ENCODE measurements at places on chromosomes 5 and 9.

DNA sequence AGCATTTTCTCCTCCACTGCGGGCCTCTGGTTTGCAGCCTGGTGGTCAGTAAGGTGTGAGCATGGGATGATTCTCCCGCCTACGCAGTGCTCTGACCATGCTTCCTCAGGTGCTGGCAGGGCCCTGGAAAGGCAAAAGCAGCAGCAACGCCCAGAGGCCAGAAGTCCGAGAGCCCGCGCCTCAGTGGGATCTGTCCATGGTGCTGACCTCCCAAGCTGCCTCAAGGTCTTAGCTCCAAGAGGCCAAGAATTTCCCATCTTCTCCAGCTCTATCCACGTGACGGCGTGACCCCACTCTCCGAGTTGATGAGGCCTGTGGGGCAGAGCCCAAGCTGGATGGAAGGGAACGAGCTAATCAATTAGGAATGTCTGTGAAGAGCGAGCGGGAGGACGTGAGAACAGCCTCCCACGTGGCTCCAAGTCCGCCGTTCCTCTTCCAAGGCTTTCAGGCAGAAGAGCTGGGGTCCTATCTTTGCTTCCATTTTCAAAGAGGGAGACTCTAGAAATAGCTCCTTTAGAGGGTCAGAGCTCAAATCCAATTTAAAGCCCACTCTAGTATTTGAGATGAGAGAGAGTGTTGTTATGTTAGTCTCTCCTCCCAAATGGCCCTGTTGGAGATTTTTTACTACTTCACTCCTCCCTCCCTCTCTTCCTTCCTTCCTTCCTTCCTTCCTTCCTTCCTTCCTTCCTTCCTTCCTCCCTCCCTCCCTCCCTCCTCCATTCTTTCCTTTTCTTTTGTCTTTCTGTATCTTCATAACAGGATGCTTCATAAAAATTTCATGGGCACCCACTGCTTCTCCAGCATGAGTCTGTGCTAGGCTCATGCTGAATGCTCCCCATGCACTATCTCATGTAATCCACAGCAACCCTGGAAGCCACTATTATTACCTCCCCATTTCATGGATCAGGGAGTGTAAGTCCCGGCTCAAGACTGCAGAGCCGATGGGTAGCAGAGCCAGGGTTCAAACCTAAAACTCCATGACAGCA lies 69.3 kb downstream of the OLFM1 start:
- peak; percentile 6 for DNase-seq

GRCh38 chr5:64834611-64835010 lies 65.9 kb downstream of the CWC27 start:
- no peak for DNase-seq

- no peak for DNase-seq
Measured at GRCh38 chr9:137253717-137254623, 1.2 kb upstream of the NELFB start.

GRCh38 chr5:111747337-111747736 lies 9.7 kb downstream of the NREP start:
- DNase-seq = no peak

- DNase-seq = no peak
Measured at GRCh38 chr5:1536871-1537602, 13.3 kb upstream of the LPCAT1 start.

GRCh38 chr5:168771678-168772077 lies 192.5 kb upstream of the PANK3 start:
- no peak for DNase-seq

DNA sequence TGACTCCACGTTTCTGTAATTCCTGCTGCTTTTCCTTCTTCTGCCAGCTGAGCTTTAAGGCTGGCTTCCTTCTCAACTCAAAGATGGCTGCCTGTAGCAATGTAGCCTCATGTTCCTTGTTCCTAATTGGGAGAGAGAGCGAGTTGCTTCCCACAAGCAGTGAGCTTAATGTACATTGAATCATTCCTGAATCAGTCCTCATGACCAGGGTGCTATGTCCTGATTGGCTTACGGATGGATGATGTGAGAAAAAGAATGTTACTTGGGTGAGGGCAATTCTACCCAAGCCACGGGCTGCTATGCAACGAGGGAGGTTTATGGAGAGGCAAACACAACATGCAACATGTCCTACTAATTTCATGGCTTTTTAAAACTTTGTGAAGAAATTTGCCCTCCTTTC lies 356.2 kb downstream of the RASEF start:
- DNase-seq = no peak

GRCh38 chr9:118439441-118439840 lies 735.2 kb downstream of the TLR4 start:
- DNase-seq = no peak

DNA sequence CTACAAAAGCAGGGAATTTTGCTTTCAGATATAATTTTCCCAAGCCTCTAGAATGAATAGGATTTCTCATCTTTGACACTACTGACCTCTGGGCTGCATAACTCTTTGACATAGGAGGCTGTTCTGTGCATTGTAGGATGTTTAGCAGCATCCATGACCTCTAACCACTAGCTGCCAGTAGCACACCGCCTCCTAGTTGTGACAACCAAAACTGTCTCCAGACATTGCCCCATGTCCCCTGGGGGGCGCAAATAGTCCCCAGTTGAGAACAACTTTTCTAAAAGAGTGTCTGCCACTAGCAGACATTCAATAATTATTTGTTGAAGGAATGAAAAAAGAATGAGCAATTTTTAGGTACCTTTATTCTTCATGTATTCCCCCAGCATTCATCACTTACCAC lies 51.8 kb downstream of the POU4F3 start:
- DNase-seq = no peak

DNA sequence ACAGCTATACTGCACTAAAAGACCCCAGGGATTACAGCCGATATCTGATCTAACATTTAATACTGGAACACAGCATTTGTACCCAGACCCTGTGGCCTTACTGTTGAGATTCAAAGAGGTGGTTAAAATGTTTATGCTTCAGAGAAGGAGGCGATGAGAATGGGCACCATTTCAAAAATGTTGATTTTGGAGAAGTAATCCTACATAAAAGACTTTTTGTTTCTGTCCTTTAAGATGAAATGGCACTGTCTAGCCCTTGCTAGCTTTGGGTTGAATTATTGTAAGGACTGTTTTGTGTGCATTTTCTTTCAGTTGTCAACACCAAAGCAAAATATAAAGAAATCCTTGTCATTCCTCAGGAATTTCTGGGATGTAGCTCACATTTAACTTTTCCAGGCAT lies 288.5 kb upstream of the ANKH start:
- no peak for DNase-seq

GRCh38 chr5:40503439-40503838 lies 176.3 kb upstream of the PTGER4 start:
- DNase-seq = no peak

DNA sequence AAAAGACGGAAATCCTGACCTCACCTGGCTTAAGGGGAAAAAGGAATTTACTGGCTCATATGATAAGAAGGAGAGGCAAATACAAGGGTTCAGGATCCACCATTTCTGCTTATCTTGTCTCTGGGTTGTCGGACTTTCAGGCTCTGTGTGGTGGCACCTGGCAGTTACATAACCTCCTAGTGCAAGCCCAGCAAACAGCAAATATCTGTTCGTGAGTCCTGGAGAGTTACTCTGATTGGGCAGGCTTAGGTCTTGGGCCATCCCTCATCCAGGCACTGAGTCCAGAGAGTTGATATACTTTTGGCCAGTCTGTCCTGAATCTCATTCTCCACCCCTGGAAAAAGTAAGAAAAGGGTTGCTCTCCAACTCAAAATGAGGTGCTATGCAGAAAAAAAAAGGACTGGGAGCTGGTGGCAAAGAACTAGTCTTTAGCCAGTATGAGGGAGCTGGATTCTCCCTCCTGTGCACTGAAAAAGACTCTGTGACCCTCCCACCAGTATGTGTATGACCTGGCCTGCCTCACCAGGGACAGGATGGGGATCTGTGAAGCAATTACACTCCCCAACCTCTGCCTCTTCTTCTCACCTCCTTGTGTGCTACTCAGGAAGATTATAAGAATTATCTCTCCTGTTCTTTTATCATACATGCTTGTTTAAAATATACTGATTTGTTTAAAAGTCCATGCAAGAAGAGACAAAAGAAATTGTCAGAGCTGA lies 282.9 kb downstream of the ARHGAP26 start:
- DNase-seq = no peak

DNA sequence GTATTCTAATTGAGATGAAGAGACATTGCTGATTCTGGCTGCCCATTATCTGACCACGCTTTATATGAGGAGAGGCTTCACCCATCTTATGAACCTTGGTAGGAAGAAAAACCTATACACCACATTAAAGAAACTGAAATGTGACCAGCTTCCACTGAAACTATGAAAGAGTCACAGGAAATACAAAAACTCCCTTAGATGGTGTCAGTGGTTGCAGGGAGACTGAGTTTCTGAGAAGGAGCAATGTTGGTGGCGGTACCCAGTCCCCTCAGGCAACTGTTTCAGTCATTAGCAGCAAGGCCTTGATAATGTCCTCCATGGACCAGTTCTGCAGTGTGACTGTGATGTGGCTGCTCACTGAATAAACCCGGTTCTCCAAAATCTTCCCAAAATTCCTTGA lies 110.5 kb upstream of the FTMT start:
- DNase-seq = no peak

DNA sequence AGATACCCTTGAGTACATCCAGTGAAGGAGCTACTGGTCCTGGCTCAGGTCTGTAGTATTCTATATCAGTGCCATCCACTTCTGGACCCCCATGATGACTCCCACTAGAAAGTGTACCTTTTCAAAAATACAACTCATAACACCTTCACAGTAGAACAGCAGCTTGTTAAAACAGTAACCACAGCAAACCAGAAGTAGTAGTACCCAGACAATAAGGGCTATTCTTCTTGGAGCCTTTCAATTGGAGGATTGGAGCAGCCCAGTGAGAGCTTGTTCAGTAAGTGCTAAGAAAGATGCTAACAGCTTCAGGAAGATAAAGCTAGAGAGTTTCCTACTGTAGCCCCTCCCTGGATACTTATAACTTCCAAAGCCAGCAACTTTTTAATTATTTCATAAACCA lies 10.1 kb downstream of the ARL14EPL start:
- DNase-seq = no peak

- DNase-seq = no peak
Measured at GRCh38 chr9:135787317-135787716, 85.3 kb downstream of the KCNT1 start.

- no peak for DNase-seq
Measured at GRCh38 chr9:123390337-123391135, 34.5 kb downstream of the CRB2 start.

- DNase-seq = no peak
Measured at GRCh38 chr5:10736808-10737207, 24.2 kb downstream of the DAP start.

DNA sequence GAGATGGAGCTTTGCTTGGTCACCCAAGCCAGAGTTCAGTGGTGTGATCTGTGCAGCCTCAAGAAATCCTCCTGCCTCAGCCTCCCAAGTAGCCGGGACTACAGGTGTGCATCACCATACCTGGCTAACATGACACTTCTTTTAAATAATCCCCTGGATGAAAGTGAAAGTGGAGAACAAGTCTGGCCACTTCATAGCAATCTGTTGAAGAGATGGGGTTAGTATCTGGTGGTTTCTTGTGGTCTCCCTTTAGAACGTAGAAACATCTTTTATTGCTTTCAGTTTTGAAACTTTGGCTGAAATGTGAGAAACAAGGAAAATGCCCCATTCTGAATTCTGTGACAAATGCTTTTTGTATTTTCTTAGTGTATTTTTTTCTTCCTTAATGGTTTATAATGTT lies 452.5 kb upstream of the RIOK2 start:
- DNase-seq = no peak

DNA sequence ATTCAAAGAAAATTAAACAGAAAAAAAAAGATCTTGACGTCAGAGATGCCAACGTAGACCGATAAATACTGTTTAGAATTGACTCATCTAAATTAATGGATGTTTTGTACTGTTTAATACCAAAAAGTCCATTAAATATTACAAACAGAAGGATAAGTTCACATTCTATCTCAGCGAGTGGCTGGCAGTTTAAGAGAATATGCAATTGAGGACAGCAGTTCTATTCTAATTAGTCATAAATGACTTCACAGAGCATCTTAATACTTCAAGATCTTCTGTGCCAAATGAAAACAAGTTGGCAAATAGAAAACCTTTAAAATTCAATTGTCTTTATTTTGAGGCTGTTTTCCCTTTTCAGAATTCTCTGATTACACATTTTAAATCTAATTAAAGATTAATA lies 326.6 kb upstream of the NREP start:
- DNase-seq = no peak

DNA sequence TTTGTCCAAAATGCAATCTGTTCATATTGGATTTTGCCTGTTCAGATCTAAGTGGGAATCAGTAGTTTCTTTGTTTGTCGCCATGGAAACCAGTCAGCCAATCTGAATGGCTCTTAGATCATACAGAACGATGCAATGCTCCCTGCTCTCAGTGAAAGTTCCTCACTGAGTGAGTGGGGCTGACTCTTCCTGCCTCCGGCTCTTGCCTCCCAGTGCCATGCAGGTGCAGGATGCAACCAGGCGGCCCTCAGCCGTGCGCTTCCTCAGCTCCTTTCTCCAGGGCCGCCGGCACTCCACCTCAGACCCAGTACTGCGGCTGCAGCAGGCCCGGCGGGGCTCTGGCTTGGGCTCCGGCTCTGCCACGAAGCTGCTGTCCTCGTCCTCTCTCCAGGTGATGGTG lies at the start of gene PTPDC1:
Gene PTPDC1 (plus strand): TSS at position 151 of the 400 bp plus-strand sequence. CDS start 67 bp downstream, at position 218.
- DNase-seq = no peak

- no peak for DNase-seq
Measured at GRCh38 chr9:110029429-110029955, 178.5 kb downstream of the C9orf152 start.

DNA sequence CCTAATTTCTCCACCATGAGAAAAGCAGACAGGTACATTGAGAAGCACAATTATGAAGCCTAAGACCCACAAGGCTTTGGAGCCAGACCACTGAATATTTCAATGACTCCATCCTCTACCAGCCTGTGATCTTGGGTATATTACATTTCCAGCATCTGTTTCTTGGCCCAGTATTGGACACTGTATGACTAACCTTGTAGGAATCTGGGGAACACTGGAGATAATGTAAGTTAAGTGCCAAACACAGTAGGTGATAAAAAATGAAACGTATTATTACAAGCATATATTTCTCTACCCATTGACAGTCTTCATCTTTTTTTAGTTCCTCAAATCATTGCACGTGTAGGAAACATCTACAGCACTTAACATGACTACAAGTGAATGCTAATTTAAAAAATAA lies 28.6 kb upstream of the FEM1C start:
- no peak for DNase-seq
